Small intestine (tissue), 16 donors: ENCODE measurements at places on chromosomes 7 and 10.

DNA sequence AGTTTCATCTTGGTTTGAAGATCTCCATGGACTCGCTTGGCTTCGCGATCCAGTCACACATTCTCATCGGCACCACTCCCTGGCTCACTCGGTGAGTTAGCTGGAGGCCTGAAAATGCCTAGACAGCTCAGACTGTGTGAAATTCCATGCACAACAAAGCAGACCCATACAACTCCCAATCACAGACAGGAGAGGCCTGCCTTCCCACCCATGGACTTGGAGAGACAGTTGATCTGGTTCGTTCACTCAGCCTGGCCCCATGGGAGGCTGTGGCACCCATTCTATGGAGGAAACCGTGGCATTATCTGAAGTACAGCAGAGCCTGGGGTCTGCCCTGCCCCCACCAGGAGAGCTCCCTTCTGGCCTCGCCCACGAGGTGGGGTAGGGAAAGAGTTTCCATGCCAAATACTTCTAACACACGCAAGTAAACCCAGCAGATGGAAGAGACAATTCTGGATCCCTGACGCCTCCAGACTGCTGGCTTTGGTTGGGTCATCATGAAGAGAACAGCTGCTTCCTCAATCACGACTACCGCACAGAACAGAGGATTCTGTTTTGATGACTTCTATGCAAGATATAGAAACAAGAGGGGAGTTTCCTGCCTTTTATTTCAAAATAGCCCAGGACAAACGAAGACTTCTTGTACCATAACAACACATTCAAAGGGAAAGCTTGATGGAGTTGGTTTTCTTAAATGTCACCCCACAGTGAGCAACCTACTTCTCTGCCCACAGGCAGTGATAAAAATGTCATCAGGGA lies 15.9 kb downstream of the FAM53B start:
- no peak for DNase-seq

GRCh38 chr10:77603534-77603927 lies 34.1 kb downstream of the KCNMA1 start:
- DNase-seq: peak; percentile 54

GRCh38 chr7:132117181-132117580 lies 459.1 kb downstream of the PLXNA4 start:
- no peak for DNase-seq

GRCh38 chr7:75033064-75033463 lies 40.5 kb downstream of the RCC1L start:
- no peak for DNase-seq

DNA sequence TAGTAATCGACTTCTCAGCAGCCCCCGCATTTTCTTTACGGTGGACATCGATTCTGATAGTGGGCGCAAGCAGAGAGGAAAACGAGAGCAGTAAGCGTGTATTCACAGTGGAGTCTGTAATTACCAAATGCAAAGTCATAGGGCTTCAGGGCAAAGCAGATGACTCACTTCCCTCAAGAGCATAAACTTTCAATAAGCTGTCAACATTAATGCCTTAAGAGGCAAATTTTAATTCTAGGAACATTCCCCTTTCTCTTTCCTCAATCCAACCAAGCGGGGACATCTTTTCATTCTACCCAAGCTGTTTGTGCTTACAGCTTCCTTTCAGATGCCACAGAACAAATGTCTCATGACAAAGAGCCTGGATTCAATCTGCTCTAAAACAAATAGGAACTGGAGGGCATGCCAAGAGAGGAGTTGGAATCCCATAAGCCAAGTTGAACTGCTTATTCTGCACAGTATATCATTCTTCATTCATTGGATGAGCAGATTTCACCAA lies 48.6 kb downstream of the MALSU1 start:
- no peak for DNase-seq

- DNase-seq: peak; percentile 86
Observed at GRCh38 chr7:191981-192649, at the start of gene FAM20C. Gene FAM20C, plus strand, starts transcription at chr7:192571. Its CDS starts 629 bp downstream, at chr7:193200.

DNA sequence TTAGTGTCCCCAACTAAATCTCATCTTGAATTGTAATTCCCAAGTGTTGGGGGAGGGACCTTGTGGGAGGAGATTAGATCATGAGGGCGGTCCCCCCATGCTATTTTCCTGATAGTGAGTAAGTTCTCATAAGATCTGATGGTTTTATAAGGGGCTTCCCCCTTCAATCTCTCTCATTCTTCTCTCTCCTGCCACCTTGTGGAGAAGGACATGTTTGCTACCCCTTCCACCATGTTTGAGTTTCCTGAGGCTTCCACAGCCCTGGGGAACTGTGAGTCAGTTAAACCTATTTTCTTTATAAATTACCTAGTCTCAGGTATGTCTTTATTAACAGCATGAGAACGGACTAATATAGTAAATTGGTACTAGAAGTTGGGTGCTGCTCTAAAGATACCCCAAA lies 365.6 kb downstream of the ANKRD7 start:
- DNase-seq: no peak

GRCh38 chr10:27743877-27744801 lies 1.5 kb downstream of the MKX start:
- DNase-seq: peak; percentile 62

GRCh38 chr10:129259128-129259815 lies 207.8 kb upstream of the MGMT start:
- DNase-seq: no peak

GRCh38 chr7:21167942-21168341 lies 259.9 kb upstream of the SP4 start:
- DNase-seq: no peak
